B cell (primary cell): ENCODE measurements at places on chromosomes 4 and X. TPM values are rescaled to one million over a fixed set of nuclear protein-coding genes. Genes with fewer than 3 reads are reported as not detected.

Gene ADRA2C
- polyA plus RNA-seq, result not detected in 2 replicates

Gene AMOT
- polyA plus RNA-seq, result 0.91 and 1.2 TPM in 2 replicates

Gene SCD5
- polyA plus RNA-seq, result 0.03 TPM in 1 of 2 replicates, not detected in the other

Gene AVPR2
- 0.12 TPM in 1 of 2 replicates, not detected in the other for polyA plus RNA-seq

Gene SPARCL1
- polyA plus RNA-seq, result not detected in 2 replicates

Gene ABCD1
- 12.2 and 14.5 TPM in 2 replicates for polyA plus RNA-seq
